A549 treated with GW870086 at 1 μM for 4 hours (cell line): ENCODE measurements at places on chromosomes 5 and 9. TPM values are rescaled to one million over a fixed set of nuclear protein-coding genes. Genes with fewer than 3 reads are reported as not detected.

OSMR gene
- 51.6 to 73.4 TPM (median 70.8 TPM) in 5 replicates for total RNA-seq

C9 gene
- total RNA-seq = not detected in 5 replicates

PCDHGB4 gene
- 0.74 to 1.00 TPM (median 0.79 TPM) in 5 replicates for total RNA-seq

WDR31 gene
- 0.69 to 1.4 TPM (median 1.2 TPM) in 5 replicates for total RNA-seq

MPDZ gene
- total RNA-seq = 8.9 to 13.0 TPM (median 11.7 TPM) in 5 replicates

GFPT2 gene
- 74.4 to 96.5 TPM (median 84.9 TPM) in 5 replicates for total RNA-seq

SCAI gene
- 1.3 to 2.1 TPM (median 1.8 TPM) in 5 replicates for total RNA-seq

SPATA31D3 gene
- not detected in 5 replicates for total RNA-seq

CSF1R gene
- 0.15 to 0.37 TPM (median 0.28 TPM) in 5 replicates for total RNA-seq

FREM1 gene
- total RNA-seq = not detected in 5 replicates

F2RL2 gene
- 3.4 to 3.7 TPM (median 3.5 TPM) in 5 replicates for total RNA-seq

RASEF gene
- total RNA-seq = 5.7 to 7.3 TPM (median 7.2 TPM) in 5 replicates

FOXI1 gene
- not detected in 5 replicates for total RNA-seq

C9orf152 gene
- 0.05 to 0.13 TPM (median 0.07 TPM) in 5 replicates for total RNA-seq

DND1 gene
- total RNA-seq = 0.37 to 0.97 TPM (median 0.64 TPM) in 5 replicates

FRRS1L gene
- total RNA-seq = 0.13 to 0.51 TPM (median 0.19 TPM) in 5 replicates

SPINK6 gene
- 0.49 to 0.87 TPM (median 0.64 TPM) in 3 of 5 replicates, not detected in the others for total RNA-seq

NDFIP1 gene
- 44.4 to 57.8 TPM (median 50.9 TPM) in 5 replicates for total RNA-seq

SLC36A2 gene
- not detected in 5 replicates for total RNA-seq

GIN1 gene
- 4.0 to 5.7 TPM (median 4.5 TPM) in 5 replicates for total RNA-seq

LCN2 gene
- 2.4 to 6.8 TPM (median 3.2 TPM) in 5 replicates for total RNA-seq

OMD gene
- total RNA-seq = not detected in 5 replicates

STING1 gene
- total RNA-seq = 1.1 to 1.6 TPM (median 1.2 TPM) in 5 replicates

MYO10 gene
- 34.3 to 43.6 TPM (median 42.2 TPM) in 5 replicates for total RNA-seq

SLC6A18 gene
- total RNA-seq = not detected in 5 replicates

PCDHGA7 gene
- 0.59 to 1.1 TPM (median 0.95 TPM) in 5 replicates for total RNA-seq

SPATA9 gene
- total RNA-seq = not detected in 5 replicates

DEPDC1B gene
- 14.6 to 18.6 TPM (median 15.0 TPM) in 5 replicates for total RNA-seq

PRDM9 gene
- not detected in 5 replicates for total RNA-seq

SLC45A2 gene
- total RNA-seq = 0.07 TPM in 1 of 5 replicates, not detected in the others

CCDC187 gene
- total RNA-seq = 0.01 TPM in 2 of 5 replicates, not detected in the others

DUSP1 gene
- total RNA-seq = 409 to 531 TPM (median 500 TPM) in 5 replicates

SPINK7 gene
- not detected in 5 replicates for total RNA-seq

PRLR gene
- total RNA-seq = 0.01 to 0.19 TPM (median 0.06 TPM) in 4 of 5 replicates, not detected in the other

TTC23L gene
- total RNA-seq = 0.13 to 0.31 TPM (median 0.20 TPM) in 4 of 5 replicates, not detected in the other

FGD3 gene
- 0.08 to 0.16 TPM (median 0.14 TPM) in 5 replicates for total RNA-seq

C9orf153 gene
- 0.08 to 0.65 TPM (median 0.17 TPM) in 3 of 5 replicates, not detected in the others for total RNA-seq
